ENCODE measurements at places on chromosomes 11 and 22.

DNA sequence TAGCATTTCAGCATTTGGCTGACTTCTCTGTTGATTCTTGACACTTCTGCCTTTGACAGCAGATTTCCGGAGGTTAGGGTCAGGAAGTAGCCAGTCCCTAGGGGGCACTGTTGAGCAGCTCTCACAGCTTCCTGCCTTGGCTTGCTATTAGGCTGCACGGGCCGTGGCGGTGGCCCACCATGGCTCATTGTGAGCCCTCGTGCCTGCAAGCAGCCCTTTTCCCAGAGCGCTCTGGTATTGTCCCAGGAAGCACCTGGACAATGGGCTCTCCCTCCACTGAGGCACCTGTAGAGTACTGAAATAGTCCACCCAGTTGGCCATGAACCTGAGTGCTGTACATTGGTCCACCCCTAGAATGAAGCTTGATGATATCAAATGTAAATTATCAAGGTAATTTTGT is 100.2 kb upstream of the GAL start:
- DNase-seq: peak; percentile 35

DNA sequence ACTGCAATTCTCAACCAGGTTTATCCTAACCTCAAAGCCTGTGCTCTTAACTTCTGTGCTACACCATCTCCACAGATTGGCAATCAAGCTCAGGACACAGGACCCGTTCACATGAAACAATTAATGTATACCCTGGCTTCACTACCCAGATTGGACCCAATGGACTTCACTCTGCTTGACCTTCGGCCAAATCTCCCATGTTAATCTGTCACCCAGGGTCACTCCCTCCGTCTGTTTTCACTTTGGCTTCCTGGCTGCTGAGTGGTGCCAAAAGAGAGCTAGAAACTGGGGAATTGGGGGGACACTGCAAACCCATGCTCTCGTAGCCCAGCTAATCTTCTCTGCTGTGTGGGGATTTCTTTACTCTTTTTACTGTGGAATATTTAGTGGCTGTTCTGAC is 216.1 kb upstream of the ZC3H12C start:
- DNase-seq: no peak

DNA sequence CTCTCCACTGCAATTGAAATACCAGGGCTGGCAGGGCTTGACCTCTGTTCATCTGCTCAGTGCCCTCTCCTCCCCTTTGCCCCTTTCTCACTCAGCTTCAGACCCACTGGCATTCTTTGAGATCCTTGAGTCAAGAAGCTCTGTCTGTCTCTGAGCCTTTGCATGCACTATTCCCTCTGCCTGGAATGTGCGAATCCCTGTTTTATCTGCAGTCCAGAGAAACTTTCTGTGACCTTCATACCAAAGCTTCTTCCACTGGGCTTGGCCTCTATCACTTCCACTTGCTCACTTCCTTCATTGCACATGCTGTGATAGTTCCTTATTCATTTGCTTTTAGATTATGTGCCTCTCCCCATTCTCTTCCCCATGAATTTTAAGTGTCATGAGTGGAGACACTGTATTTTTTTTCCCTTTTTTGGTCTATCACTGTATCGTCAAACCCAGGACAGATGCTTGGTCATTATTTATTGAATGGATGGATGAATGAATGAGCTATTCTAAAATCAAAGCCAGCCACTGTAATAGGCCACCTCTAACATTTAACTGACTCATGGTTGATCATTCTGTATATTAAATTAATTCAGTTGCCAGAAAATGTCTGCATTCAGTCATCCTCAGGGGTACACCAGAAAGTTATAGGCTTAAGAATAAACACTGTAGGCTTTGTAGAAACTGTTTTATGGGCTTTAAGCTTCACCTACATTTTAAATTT is 88.7 kb upstream of the TIMP3 start:
- no peak for DNase-seq

GRCh38 chr22:21698430-21699329 is 32.9 kb downstream of the PPIL2 start:
- DNase-seq: no peak

GRCh38 chr11:122020902-122021301 is 95.1 kb downstream of the BLID start:
- DNase-seq: no peak

DNA sequence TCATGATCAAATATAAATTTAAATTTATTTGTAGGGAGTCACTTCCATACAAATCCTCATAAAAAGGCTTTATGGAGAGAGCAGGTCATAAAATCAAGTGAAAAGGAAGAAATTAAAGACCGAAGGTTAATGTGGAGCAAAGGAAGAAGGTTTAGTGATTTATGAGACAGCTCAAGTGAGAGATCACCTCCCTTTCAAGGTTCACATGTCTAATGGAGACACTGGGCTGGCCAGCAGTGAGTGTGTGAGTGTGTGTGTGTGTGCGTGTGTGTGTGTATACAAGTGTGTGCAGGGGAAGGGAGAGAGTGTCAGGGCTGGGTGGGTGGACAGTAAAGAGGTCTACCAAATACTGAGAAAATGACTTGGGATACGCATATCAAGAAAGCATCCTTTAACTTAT is 251.2 kb downstream of the FAT3 start:
- DNase-seq: no peak

DNA sequence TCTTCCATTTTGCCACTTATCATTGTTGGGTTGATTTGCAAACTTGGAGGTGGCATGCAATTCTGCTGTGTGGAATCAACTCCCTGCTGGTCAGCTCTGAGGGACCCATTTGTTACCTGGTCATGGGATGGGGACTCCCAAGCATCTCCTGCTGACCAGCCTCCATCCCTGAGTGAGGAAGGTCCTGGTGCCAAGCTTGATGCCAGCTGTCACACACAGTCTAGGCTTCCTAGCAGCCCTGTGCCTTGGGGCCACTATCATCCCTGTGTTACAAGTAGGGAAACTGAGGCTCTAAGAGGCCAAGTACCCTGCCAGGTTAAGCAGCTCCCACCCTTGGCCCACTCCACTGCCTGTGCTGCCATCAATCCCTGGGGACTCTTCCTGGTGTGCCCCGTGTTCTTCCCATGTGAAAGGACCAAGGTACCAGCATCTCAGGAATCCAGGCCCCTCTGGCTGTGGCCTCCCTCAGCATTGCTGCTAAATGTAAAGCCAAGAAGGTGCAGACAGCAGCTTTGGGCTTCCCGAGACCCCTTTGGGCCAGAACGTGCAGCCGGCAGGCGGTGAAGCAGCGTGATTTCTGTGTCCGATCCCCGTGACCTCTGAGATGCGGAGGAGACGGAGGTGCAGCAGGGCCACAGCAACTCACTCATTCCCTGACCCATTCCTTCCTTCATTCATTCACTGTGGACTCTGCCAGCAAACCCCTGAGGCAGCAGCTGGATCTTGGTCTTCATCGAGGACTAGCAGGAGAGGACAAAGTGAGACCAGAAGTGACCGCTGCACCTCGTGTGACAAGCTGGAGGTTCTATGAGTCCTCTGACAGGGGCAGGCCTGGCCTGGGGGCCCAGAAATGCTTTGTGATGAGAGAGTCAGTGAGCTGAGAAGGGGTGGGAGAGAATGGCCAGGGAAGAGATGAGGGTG is 49.7 kb downstream of the MYEOV start:
- DNase-seq: no peak

DNA sequence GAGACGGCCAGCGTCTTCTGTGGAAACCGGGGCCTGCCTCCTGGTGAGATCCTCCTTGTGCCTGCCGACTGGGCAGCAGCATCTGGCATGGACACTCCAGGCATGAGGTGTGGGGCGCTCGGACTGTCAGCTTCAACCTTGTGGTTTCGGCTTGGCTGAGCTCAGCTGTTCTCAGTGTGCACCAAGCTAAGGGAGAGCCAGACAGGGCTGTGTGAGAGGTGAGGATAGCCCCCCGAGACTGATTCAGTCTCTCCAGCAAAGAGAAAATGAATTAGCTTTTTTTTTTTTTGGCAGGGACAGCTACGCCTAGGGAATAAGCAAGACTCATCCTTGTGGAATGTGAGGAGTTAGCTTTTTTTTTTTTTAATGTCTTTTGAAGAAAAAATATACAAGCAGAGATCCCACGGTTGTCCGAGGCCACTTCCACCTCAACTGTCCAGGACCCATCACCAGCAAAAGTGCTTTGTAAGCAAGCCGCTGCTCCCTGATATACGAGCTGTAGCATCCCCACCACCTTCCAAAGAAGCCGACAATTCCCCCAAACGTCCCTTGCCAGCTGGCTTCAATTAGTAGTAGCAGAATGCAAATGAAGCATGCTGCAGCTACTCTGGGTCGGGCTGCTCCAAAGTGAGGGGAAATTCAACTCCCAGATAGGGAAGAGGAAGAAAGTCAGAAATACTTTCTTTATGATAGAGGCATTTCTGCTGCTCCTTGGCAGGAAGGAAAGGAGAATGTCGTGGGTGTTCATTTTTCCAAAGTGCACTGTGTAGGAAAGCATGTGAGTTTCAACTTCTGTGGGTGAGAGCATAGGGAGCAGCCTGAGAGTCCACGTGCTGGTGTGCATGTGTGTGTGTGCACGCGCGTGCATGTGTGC is 9.7 kb upstream of the THY1 start:
- DNase-seq: no peak

GRCh38 chr22:47474895-47475294 is 712.4 kb downstream of the TBC1D22A start:
- no peak for DNase-seq

DNA sequence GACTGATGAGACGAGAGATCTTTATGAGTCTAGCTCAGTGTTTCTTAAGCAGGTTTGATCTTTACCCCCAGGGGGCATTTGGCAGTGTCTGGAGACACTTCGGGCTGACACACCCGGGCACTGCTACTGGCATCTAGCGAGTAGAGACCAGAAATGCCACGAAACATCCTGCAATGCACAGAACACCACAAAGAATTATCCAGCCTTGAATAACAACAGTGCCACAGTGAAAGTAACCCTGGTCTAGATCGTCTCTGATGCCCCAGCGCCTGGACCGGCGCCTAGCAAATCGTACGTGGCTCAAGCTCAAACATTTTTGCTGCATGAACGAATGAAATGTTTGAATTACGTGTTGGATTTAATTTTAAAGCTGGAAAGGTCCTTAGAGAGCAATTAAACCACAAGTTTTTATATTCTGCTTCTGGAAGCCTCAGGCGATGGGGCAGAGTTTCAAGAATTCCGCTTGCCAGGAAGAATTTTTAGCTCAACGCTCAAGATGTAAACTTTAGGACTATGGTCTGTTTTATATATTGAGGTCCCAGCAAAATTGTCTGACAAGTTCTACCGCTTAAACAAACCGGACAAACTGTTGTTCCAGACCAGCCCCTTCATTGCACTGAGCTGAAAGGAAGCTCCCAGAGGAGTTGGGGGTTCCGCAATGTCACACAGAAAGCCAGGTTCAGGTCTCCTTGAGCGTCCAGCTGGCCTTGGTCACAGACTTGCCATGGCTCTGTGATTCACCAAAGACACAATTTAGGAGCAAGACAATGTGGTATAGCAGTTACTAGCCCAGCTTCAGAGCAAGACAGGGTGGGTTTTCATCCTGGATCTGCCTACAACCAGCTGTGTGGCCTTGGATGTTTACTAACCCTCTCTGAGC is 44.2 kb upstream of the SMTN start:
- DNase-seq: no peak

- no peak for DNase-seq
These were observed 26.9 kb downstream of the TP53I11 start for GRCh38 chr11:44923806-44924205.

DNA sequence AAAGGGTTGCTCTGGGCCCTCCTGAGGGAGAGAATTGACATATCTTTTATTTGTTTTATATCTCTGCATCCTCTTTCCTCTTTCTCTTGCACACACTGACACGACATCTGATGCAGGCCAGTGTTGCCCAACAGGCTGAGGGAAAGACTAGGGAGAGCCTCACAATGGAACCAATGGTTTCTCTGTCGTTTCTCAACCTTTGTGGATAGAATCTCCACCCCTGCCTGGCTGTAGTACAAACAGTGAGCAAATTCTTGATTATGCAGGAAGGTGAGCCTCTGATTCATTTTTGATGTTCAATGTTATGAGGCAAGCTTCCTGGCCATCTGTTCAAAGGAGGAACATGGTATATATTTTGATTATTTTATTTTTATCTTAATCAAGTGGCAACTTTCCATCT is 49.8 kb upstream of the PLET1 start:
- no peak for DNase-seq

DNA sequence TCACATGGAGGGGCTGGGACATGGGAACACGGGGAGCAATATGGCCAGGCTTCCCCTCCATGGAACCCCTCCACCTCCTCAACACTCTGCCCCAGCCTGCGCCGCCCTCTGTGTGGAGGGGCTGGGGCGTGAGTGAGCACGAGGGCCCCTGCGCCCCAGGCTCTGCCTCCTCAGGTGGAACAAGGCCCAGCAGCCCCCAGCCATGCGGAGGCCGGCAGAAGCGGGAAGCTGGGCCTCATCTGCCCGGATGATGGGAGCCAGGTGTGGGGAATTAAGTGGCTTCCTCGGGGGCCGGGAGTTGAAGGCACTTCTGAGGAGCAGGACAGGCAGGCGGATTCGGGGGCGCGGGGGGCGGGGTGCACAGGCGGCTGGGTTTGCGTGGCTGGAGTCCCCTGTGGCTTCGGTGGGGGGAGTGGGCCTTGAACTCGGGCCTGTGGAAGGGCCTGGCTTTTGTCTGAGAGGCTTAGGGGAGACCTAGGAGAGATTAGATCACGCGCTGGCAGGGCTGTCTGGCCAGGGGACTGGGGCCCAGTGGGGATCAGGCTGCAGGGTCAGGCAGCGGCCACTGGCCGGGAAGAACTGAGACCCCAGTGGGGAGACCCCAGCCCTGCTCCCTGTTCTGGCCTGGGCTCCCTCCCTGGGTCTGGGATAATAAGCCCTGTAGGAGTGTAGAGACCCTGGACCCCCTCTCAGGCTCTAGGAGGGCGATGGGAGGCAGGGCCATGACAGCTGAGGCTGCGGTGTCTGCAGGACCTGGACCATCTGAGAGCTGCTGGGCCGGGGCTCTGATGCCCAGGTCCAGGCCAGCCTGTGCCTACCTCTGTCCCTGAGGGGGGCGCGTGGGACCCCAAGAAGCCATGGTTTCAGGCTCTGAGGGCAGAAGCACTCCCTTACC is 13.3 kb downstream of the PRR33 start:
- no peak for DNase-seq

- no peak for DNase-seq
These were observed 826.5 kb downstream of the NTM start for GRCh38 chr11:132196928-132197327.

DNA sequence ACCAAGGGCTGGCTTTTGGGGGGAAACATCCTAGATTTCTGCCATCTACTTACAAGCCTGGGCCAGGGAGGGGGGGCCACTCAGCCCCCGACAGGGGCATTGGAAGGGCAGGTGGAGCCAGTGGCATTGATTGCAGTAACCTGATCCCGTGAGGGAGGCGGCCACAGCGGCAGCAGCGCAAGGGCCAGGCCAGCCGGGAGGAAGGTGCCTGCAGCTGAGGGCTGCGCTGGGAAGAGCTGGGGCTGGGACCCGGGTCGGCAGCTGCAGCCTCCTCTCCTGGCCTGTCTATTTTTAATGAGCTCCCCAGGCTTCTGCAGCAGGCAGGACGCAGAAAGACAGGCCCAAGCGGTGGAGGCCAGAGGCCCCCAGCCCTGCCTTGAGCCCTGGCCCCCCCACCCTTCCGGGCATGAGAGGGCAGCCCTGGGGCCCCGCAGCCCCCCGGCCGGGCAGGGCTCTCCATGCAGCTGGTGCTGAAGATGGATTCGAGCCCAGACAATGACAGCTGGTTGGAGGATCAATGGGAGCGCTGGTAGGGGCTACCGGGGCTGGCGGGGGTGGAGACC is 10.6 kb downstream of the FREY1 start:
- DNase-seq: no peak

GRCh38 chr11:69965821-69966582 is 112.1 kb upstream of the ANO1 start:
- DNase-seq: no peak

- no peak for DNase-seq
These were observed 9.5 kb upstream of the ELF5 start for GRCh38 chr11:34523053-34523452.

Measured in activated naive CD4-positive, alpha-beta T cell (primary cell).